ENCODE measurements at places on chromosomes 4 and X.

GRCh38 chr4:17230727-17231126 is 281.2 kb downstream of the QDPR start:
- DNase-seq = no peak

DNA sequence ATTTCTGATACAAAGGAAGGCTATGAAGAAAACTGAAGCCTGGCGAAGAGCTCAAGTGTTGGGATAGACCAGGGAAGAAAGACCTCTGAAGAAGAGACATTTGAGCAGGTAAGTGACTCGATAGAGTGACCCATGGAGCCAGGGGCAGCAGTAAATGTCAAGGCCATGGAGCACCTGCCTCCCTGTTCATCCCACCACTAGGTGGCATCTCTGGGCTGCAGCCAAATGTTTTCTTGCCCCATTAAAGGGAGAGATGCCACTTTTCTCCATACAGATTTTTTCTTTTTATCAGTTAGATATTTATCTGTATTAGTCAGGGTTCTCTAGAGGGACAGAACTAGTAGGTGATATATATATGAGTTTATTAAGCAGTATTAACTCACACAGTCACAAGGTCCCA is 4.9 kb upstream of the ZNF81 start:
- DNase-seq = peak; percentile 58

GRCh38 chr4:74402692-74403456 is 37.9 kb downstream of the EREG start:
- no peak for DNase-seq

GRCh38 chr4:10006231-10006600 is 15.1 kb downstream of the SLC2A9 start:
- peak; percentile 75 for DNase-seq

GRCh38 chrX:48474127-48474526 is 1.9 kb upstream of the FTSJ1 start:
- peak; percentile 31 for DNase-seq

DNA sequence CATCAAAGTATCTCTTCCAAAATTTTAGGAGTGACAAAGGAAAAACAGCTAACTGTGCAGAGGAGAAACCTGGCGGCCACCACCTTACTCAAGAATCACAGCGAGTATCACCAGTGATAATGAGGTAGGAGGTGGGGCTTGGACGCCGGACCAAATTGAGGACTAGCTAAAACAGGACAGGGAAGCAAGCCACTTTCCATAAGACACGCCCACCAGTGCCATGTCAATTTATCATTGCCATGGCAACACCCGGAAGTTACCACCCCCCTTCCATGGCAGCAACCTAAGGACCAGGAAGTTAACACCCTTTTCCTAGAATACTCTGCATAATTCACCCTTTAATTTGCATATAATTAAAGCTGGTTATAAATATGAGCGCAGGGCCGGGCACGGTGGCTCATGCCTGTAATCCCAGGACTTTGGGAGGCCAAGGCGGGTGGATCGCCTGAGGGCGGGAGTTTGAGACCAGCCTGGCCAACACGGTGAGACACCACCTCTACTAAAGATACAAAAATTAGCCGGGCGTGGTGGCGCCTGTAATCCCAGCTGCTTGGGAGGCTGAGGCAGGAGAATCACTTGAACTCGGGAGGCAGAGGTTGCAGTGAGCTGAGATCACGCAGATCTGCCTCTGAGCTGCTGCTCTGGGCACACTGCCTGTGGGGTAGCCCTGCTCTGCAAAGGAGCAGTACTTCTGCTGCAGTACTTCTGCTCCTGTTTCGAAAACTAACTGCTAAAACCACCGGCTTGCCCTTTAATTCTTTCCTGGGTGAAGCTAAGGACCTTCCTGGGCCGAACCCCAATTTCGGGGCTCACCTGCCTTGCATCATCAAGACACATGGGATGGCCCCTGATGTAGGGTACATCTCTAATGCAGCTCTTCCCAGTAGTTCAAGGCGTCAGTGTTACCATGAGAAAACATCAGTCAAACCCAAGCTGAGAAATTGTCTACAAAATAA is 116.7 kb downstream of the HMX1 start:
- no peak for DNase-seq

GRCh38 chrX:12789976-12790375 is 1.2 kb upstream of the PRPS2 start:
- no peak for DNase-seq

- no peak for DNase-seq
Observed at GRCh38 chr4:106512706-106513105, 144.1 kb upstream of the GIMD1 start.

DNA sequence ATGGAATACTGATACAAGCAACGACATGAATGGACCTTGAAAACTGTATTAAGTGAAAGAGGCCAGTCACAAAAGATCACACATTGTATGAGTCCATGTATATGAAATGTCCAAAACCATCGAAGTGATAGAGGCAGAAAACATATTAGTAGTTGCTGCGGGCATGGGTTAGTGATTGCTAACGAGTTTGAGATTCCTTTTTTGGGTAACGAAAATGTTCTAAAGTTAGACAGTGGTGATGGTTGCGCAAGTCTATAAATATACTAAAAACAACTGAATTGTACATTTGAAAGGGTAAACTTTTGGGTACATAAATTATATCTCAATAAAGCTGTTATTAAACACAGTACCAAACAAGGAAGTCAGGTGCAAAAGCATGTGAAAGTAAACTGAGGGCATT is 234.5 kb downstream of the FBXW7 start:
- no peak for DNase-seq

DNA sequence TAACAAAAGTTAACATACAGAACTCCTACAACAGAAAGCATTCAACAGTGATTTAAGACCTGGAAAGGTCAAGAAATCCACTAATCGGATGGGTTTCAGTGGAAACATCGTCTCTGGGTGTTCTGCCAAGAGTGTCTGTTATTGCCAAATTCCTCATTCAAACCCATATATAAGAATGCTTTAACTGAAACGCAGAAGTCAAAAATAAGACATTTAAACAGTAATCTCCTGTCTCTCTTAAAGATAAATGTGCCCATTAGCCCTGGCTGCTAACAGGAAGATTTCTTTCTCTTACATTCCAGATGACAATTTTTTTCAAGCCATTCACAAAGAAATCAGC is 31.5 kb downstream of the DCTD start:
- no peak for DNase-seq

GRCh38 chr4:109809655-109810054 is 5.9 kb upstream of the GAR1 start:
- DNase-seq = no peak

GRCh38 chr4:174763454-174764104 is 65.5 kb downstream of the GLRA3 start:
- no peak for DNase-seq

DNA sequence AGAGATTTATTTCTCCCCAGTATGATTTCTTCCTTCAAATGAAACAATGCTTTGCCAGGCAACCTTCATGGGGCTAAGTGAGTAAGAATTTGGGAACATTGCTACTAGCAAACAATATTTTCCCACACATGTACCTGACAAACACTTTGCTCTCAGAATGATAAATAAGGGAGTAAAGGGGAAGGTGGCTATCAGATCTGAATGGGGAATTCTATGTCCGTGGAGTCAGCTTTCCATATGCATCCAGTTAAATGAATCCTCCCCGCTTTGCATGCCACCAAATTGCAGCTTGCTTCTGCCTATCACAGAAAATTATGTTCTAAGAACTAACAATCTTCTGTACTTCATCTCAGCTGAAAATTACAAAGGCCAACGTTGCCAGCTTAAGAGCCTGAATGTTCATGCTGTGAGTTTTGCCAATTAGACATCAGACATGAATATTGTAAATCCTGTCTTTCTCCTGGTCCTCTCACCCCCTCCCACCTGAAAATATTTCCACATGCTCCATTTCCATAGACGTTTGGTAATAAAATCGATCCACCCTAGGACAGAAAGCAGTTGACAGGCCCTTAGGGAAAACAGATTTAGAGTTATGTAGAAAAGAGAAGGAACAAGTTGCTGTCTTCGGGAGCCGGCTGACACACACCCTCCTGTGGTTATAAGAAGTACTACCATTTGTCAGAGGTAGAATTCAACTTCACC is 6.3 kb downstream of the MEPE start:
- no peak for DNase-seq

DNA sequence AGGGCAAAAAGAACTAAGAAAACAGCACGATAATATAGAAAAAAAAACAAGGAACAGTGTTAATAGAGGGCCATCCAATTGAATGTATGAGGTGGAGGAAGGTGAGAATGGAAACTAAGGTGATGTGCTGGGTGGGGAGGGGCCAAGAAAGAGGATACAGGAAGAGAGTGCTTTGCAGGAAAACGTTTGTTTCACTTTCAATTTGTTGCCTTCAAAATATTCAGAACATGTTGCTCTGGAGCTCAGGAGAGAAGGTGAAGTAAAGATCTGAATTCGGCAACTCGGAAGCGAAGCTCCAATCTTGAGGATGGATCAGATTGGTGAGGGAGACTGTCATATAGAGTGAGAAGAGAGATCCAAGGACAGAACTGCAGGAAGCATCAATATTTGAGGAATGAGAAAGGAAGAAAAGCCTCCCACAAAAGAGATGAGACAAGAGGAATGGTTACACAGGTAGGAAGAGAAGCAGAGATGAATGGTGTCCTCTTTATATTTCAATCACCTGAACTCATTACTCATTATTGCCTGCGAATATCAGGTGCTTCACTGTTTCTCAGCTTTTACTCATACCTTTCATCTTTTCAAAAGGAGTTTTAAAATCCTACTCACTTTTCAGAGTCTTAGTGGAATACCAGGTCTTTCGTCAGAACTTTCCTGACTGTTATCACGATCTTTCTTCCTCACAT is 14.7 kb upstream of the SEC24D start:
- DNase-seq = no peak

GRCh38 chrX:96707804-96708203 is 23.2 kb downstream of the DIAPH2 start:
- no peak for DNase-seq

Data from A549 (cell line).